ENCODE measurements at places on chromosomes 12 and 14.

GRCh38 chr12:53378724-53379388, 1.1 kb upstream of the SP1 start:
- no peak for DNase-seq

GRCh38 chr14:54498095-54498531, 9.3 kb upstream of the GMFB start:
- DNase-seq = no peak

DNA sequence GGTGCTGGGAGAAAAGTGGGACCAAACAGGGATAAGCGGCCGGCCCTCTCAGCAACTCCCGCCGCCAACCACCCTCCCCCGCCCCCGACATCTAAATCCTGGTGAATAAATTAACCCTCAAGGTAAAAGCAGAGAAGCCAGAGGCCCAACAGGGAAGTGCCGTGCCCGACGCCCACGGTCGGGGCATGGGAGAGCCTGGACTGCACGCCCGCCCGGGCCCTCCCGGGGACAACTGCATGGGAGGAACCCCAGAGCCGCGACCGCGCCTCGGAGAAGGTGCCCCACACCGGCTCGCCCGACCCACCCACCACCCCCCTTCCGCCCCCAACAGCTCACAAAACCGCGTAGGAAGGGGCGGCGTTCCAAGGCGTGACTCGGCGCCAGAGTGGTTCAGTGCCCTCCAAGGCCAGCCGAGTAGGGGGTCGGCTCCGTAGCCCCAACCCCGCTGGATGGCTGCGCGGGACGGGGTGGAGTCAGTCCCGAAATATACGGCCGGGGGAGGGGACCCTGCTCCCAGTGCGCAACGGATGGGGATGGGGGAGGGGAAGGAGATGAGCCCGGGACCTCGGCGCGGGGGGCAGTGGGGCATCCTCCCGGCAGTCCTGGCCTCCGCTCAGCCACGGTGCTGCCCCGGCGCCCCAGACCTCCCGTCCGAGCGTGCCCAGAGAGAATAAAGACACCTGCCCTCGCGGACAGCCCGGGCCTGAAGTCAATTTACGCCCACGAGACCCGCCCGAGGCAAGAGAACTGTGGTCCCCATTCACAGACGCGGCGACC, 732 bp downstream of the SLC25A29 start:
- DNase-seq = no peak

DNA sequence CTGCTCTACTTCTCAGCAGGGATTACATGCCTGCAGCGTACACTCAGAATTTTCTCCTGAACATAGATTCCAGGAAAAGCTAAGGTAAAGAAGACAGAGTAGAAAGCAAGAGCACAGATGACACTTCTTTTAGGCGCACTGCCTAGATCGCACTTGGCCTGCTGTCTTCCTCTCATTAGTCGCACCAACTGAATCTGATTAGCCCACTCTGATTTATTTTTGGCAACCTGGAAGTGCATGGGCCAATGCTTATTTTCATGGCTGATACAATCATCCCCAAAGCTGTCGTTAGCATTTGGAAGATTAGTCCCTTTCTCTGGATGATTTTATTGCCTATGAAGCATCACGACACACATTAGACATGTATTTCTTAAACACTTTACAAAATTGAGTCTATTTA, 152.5 kb downstream of the PTPRO start:
- no peak for DNase-seq

DNA sequence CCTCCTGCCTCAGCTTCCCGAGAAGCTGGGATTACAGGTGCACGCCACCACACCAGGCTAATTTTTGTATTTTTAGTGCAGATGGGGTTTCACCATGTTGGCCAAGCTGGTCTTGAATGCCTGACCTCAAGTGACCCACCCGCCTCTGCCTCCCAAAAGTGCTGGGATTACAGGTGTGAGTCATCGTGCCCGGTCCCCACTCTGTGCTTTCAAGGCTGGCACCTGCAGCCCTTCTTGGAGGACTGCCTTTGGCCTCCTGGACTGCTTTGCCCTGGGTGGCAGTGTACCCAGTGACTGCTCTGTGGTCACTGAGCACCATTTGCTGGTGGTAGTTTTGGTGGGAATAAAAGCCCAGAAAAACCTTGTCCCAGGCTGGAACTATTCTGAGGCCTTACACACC, 12.6 kb downstream of the DHRS1 start:
- DNase-seq = no peak

DNA sequence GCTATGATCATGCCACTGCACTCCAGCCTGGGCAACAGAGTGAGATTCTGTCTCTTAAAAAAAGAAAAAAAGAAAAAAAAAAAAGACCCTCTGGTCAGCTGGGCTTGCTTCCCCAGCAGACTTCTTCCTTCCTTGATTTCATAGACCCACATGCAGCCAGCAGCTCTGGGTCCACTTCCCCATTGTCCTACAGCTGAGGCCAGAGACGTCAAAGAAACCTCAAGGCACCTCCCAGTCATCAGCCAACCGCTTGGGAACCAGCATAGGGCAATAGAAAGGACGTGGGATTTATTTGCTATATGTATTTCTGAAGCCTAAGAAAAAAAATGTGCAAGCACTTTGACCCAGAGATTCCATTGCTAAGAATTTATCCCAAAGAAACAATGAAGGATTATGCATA, 35.4 kb upstream of the SPPL3 start:
- DNase-seq = no peak

DNA sequence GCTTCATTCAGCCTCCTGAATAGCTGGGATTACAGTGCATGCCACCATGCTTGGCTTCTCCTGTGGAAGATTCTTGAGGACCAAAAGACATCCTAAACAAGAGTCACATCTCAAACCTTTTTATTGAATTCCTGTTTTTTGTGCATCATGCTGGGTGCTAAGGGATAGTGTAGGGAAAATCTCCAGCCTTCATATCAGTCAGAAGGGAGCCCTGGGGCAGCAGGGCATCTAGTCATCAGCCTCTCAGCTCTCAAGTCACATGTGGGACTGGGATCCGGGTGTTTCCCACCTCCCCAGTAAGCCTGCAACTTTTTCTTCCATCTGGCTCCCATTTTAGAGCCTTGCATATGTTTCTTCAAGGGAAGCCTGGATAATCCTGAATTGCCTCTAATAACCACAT, 25.1 kb upstream of the OASL start:
- no peak for DNase-seq

- peak; percentile 53 for DNase-seq
Measured at GRCh38 chr12:27823038-27823437, 43.0 kb upstream of the MANSC4 start.

GRCh38 chr12:16359512-16360491, 12.4 kb downstream of the MGST1 start:
- DNase-seq = no peak

DNA sequence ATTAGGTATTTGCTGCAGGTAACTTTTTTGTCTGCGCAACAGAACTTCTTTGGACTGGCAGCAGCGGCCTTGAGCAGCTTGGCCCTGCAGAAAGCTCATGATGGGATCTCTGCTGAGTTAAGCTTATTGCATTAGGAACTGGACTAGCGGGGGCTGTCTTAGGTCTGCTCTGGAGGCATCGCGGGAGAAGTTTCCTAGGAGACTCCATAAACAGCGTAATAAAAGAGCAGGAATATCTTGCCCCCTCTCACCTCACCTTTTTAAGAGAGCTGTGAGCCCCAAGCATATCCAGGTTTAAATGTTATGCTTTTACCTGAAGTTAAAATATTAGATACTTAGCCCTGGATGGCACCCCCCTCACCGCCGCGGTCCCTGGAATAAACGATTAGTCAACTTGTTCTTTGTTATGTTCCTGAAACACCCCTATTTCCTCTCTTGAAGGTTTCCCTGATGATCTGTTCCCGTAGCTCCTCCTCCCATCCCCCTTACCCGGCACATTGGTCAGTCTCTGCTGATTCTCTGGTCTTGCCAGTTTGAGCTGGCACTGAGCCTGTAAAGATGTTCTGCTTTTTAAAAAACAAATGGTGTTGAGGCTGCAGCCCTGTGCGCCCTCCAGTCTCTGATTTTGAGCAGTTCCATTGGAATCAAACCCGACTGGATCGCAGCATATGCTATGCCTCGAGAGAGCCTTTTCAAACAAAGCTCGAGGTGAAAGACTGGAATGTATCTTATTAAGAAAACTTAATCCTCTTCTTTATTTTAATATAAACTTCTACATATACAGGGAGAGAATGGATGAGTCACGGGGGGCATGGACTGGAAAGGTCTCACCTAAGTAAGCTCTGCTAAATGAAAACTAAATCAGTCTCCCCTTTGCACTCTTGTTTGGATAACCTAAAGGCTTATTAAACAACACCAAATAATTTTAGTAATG, 1.9 kb downstream of the MLXIP start:
- DNase-seq = no peak

DNA sequence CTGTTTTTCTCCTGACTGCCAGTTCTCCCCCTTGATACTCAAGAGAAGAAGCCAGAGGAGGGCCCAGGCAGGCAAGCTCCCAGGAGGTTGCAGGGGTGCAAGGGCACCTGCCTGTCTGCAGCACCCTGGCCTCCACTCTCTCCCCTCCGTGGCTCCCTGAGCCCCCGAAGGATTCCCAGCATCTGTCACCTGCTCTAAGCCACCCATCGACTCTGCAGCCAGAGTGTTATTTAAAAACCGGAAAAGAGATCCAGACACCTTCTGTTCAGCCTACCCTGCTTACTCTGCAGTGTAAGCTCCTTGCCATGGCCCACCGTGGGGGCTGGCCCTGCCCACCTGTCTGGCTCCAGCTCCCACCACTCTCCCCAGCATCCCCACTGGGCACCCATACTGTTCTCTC, 121.4 kb downstream of the KSR2 start:
- DNase-seq = no peak

DNA sequence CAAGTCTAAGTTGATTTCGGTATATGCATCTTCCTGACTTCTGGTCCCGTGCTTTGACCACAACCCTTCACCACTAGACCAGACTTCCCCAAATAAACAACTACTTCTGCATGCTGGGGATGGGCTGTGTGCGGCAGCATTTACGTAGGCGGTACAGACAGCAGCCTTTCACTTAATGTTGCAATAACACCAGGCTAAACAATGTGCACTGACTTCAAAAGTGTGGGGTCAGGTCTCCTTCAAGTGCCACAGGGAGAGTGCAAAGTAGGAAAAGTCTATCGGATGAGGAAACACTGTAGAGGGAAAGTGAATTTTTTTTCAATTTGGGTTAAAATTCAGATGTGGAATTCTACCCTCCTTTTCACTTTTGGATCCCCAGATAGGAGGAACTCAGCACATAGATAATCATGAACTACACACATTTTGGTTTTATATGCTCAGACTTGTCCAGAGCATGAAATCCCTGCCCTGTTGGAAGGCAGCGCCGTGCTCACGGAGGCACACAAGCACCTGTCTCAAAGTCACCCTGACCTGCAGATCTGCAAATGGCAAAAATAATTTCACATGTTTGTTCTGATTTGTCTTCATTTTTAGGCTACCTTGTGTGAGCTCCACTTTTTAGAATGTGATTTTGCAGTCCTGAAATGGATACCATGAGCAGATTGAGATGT, 3.6 kb upstream of the FOS start:
- no peak for DNase-seq

DNA sequence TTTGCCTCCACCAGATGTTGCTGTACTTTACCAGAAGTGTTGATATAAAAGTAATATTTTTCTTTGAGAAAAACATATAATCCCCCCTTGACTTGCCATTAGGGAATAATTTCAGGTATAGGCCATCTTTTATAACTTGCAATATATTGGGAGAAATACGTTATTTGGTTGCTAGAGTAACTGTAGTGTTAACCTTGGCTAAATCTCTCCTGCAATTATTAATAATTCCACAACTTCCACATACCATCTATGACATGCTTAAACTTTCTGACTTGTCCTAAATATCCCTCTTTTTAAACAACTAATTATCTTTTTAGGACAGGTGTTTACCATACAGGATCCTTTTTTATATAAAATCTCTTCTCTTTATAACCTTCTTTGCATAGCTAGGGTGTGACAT, 1048.2 kb downstream of the SLC16A7 start:
- DNase-seq = no peak

- DNase-seq = no peak
Measured at GRCh38 chr14:104573930-104574329, 5.6 kb upstream of the C14orf180 start.

DNA sequence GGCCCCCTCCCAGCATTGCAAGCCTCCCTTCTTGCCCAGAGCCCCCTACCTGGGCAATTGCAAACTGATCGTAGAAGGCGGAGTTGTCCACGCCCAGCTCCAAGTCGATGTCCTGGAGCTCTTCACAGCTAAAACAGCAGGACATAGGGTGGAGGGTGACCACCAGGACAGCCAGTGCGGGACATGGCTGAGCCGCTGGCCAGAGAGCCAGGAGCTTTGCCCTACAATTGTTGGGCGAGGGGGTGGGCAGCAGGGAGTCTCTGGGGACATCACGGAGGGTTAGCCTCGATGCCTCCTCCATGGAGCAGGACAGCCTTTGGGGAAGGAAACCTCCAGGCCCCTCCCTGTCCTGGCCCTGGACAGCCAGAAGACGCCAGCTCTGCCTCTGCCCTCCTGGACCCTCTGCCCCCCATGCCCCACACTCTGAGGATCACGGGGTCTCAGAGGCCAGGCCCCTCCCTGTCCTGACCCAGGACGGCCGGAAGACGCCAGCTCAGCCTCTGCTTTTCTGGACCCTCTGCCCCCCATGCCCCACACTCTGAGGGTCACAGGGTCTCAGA, 9.4 kb downstream of the TMEM179 start:
- no peak for DNase-seq

GRCh38 chr12:101995684-101996083, 66.1 kb downstream of the WASHC3 start:
- no peak for DNase-seq

- DNase-seq = no peak
Measured at GRCh38 chr14:25010471-25010870, 39.5 kb downstream of the STXBP6 start.

Data from T-helper 2 cell (primary cell).